ENCODE measurements at places on chromosomes 1 and 21. TPM values are rescaled to one million over a fixed set of nuclear protein-coding genes. Genes with fewer than 3 reads are reported as not detected.

CADM3 gene
- 5.8 TPM for total RNA-seq

CDC42SE1 gene
- total RNA-seq: 176 TPM

FBLIM1 gene
- total RNA-seq: 78.3 TPM

PRR9 gene
- not detected for total RNA-seq

FMOD gene
- total RNA-seq: 8.3 TPM

- peaks cover 3% of the 10 kb centered on the region for H3K36me3 ChIP-seq
- DNase-seq: no peak
- H3K27me3 ChIP-seq: peaks cover 98% of the 10 kb centered on the region
- peaks cover 27% of the 10 kb centered on the region for H3K4me1 ChIP-seq
- peak overlapping the region; percentile 83 for H3K4me3 ChIP-seq
These were observed 6.5 kb upstream of the BARHL2 start for GRCh38 chr1:90723590-90724108.

GRCh38 chr1:19199969-19200604 is 10.0 kb downstream of the UBR4 start:
- DNase-seq: no peak
- H3K36me3 ChIP-seq: peaks cover 6% of the 10 kb centered on the region
- H3K27me3 ChIP-seq: no peaks in the 10 kb centered on the region
- no peak overlapping the region for H3K4me3 ChIP-seq

- peaks cover 100% of the 10 kb centered on the region for H3K27me3 ChIP-seq
- no peak overlapping the region for H3K4me3 ChIP-seq
- H3K4me1 ChIP-seq: peaks cover 4% of the 10 kb centered on the region
- no peak for DNase-seq
- H3K36me3 ChIP-seq: peaks cover 4% of the 10 kb centered on the region
- no peak overlapping the region for H3K27ac ChIP-seq
These were observed 10.5 kb downstream of the TBX15 start for GRCh38 chr1:118977600-118977999.

DNA sequence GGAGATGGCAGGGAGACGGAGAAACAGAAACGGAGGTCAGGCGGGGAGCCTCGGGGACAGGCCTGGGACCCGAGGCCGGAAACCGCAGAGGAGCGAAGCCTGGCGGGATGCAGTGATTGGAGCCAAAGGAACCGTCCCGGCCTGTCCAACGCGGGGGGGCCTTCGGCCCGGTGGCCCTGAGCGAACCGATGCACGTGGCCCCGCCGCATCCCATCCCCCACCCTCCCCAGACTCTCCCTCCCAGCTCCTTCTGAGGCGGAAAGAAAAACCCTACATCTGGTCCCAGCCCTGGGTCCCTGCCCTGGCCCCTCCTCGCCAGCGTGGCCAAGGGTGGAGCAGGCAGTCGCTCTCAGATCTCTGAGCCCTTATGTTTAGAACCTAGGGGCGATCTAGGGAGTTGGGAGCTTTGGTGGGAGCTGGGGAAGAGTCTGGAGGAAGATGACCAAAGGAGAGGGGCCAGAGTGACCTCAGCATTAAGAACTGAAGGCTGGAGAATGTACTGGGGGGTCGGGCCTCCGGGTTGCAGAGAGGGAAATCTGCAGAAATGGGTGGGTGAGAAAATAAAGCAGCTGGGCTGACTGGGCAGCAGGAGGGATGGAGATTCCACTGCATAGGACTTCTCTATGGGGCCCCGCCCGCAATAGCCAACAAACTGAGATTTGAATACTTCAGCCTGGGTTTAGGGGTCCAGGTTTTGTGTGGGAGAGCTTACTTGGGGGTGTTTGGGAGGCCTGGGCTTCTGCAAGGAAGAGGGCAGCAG is 1.5 kb upstream of the CRABP2 start:
- DNase-seq: no peak
- H3K4me1 ChIP-seq: peaks cover 58% of the 10 kb centered on the region
- H3K36me3 ChIP-seq: no peaks in the 10 kb centered on the region
- H3K4me3 ChIP-seq: peak overlapping the region; percentile 93
- H3K27me3 ChIP-seq: peaks cover 7% of the 10 kb centered on the region

GRCh38 chr1:111516005-111516535 is 12.6 kb upstream of the ADORA3 start:
- H3K27me3 ChIP-seq: no peaks in the 10 kb centered on the region
- no peak overlapping the region for H3K4me3 ChIP-seq
- no peak overlapping the region for H3K27ac ChIP-seq

DNA sequence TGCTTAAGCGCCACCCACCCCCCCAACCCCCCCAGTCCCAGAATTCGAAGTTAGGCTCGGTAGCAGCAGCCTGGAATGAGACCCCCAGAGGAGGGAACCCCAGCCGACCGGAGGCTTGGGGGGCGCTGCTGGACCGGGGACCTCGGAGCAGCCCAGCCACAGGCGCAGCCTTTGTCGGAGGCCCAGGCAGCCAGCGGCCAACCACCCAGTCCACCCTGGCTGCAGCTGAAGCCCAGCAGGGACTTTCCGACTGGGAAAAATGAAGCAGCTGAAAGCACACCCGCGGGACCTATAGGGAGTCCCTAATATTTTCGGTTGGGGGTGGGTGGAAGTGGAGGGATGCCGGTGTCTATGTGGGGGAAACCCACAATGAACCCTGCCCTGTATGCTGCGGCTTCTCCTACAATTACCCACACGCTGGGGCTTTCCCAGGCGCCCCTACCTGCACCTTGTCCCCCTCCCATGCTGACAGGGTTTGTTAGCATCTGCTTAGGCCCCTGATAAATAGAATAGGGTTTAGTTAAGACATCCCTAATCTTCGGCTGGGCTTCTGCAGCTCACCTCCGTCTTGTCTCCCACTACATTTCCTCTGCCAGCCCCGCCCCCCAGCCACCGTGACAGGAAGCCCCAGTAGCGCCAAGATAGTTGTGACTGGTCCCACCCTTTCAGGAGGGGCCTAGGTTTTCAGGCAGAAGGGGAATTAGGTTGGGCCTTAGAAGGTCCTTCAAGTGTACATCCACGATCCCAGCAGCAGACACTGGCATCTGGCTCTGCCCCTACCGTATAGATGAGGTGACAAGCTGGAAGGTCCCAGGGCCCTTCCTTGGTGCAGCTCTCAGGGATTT is 838 bp downstream of the CCDC28B start:
- peak overlapping the region; percentile 90 for H3K27ac ChIP-seq
- H3K4me1 ChIP-seq: peaks cover 33% of the 10 kb centered on the region
- H3K36me3 ChIP-seq: peaks cover 3% of the 10 kb centered on the region
- H3K4me3 ChIP-seq: peak overlapping the region; percentile 93
- no peaks in the 10 kb centered on the region for H3K27me3 ChIP-seq
- no peak for DNase-seq

DNA sequence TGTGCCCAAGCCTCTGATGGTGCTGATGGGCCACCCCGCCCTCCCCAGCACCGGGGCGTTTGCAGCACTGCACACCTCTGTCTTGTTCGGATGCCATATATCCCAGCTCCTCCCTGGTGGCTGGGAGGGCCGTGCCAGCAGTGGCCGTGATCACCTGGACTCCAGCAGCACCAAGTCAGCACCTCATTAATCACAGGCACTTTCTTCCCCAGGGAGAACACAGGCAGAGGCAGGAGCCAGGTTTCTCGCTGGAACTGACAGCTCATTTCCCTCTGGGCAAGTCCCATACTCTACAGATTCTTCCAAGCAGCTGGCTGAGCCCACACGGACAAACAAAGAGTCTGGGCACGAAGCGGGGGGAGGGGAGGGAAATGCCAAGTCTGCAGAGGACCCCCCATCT is 141.7 kb upstream of the EDN2 start:
- H3K27ac ChIP-seq: peak overlapping the region; percentile 38
- no peaks in the 10 kb centered on the region for H3K36me3 ChIP-seq
- peaks cover 3% of the 10 kb centered on the region for H3K27me3 ChIP-seq
- H3K4me3 ChIP-seq: peak overlapping the region; percentile 23
- no peak for DNase-seq
- peaks cover 13% of the 10 kb centered on the region for H3K4me1 ChIP-seq

GRCh38 chr1:3529099-3529729 is 74.7 kb downstream of the ARHGEF16 start:
- peak overlapping the region; percentile 58 for H3K4me3 ChIP-seq
- no peaks in the 10 kb centered on the region for H3K36me3 ChIP-seq

DNA sequence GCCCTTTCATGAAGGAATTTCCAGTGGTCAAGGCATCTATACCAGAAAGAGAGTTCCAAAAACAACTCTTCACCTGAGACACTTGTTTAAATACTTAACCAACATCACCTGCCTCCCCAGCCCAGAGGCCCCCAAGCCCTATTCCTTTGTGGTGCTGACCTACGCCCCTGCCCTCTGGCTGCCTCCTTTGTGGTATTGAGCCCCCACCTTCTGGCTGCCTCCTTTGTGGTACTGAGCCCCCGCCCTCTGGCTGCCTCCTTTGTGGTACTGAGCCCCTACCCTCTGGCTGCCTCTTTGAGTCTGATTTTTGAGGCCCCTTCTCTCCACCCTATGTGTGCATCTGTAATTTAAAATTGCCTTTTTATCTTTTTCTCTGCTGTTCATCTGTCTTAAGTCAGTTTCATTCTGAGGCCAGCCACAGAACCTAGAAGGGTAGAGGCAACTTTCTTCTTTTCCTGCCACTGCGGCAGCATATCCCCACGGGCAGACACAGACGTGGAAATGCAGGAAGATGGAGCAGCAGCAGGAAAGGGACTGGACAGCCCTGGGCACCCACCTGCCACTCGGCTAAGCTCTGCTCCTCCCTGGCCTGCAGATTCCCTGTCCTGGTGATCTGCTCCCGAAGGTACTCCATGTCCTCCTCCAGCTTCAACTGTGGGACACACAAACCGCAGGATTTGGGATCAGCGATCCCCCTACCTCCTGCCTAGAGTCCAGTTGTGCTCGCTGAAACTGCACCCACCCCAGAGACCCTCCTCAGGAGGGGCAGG is 3.2 kb downstream of the TRIM17 start:
- peaks cover 7% of the 10 kb centered on the region for H3K27me3 ChIP-seq
- peak overlapping the region; percentile 41 for H3K4me3 ChIP-seq
- H3K4me1 ChIP-seq: peaks cover 13% of the 10 kb centered on the region
- no peak for DNase-seq
- H3K36me3 ChIP-seq: no peaks in the 10 kb centered on the region

DNA sequence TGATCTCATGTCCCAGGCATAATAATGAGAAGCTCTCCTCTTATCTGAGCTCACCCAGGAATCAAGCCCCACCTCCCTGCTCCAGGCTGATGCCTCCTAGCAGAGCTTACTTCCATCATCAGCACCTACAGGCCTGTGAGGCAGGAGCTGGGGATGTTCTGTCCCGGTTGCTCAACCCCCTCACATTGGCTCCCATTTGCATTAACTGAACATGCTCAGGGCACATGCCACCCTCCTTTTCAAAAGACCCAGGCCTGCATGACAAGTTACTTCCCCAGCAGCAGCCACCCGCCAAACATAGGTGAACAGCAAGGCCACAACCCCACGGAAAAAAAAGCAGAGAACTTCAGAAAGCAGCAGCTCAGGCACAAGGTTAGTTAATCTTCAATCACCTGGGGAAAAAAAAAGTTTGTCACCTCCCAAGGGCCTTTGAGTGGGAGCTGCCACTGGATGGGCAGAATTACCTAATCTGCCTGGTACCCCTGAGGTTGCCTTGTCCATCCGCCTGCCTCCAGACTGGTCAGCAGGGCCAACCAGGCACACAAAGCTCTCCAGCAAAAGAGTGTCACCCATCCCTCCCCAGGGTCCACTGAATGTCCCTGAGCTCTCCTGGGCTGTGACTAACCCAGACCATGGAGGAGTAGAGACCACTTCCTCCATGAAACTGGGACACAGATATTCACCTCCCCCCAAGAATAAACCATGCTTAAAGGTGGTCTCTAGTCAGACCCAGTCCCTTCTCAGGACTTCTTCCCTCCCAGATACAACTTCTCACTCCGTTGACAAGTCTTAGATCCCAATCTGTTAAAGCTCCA is 4.4 kb downstream of the KCNN3 start:
- H3K4me3 ChIP-seq: peak overlapping the region; percentile 32
- H3K27ac ChIP-seq: no peak overlapping the region
- DNase-seq: no peak
- peaks cover 58% of the 10 kb centered on the region for H3K27me3 ChIP-seq

GRCh38 chr1:229162825-229163515 is 107.9 kb upstream of the RAB4A start:
- peaks cover 2% of the 10 kb centered on the region for H3K27me3 ChIP-seq
- H3K27ac ChIP-seq: peak overlapping the region; percentile 55
- H3K36me3 ChIP-seq: no peaks in the 10 kb centered on the region
- H3K4me3 ChIP-seq: peak overlapping the region; percentile 31
- no peak for DNase-seq

GRCh38 chr1:26921540-26922430 is at the start of gene NUDC:
Gene NUDC, plus strand, starts transcription at chr1:26921743. Its CDS starts 106 bp downstream, at chr1:26921849.
- H3K27me3 ChIP-seq: no peaks in the 10 kb centered on the region
- peaks cover 26% of the 10 kb centered on the region for H3K4me1 ChIP-seq
- peak within 1 kb of the TSS; percentile 93 for H3K4me3 ChIP-seq

DNA sequence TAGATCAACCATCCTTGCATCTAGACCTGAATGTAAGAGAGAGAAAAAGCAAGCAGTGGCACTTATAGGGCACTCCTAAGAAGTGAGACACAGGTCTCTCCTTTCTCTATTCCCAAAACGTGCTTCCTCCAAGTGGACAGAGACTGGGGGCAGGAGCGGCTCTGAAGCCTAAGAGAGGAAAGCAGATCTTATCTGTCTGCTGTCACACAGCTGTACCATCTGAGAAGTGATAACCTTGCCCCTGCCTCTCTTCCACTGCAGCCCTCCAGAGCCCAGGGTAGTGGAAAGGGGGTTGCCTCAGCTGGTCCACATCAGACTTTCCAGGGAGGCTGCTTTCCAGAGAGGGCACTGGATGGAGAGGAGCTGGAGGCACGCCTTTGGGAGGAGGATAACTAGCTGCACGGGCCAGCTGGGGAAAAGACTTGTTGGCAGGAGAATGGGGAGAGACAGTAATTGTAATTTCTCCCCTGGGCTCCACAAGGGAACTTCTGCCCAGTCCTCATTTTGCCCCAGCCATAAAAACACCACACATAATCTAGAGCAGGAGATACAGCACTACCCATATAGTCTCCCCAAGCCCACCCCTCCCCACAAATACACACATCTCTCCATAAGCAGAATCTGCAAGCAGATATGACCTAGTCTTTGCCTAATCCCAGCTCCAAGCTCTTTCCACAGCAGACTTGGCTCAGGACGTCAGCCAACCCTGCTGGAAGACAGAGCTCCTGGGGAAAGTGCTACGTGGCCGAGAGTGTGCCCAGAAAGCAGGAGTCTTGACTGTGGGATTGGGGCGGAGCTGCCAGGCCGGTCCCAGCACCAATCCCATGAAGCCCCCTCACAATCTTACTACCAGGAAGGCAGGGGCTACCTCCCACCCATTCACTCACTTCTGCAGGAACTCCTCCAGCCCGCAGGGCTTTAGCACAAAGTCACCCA is 31.2 kb downstream of the PIK3C2B start:
- DNase-seq: no peak
- H3K36me3 ChIP-seq: peaks cover 34% of the 10 kb centered on the region
- H3K4me3 ChIP-seq: no peak overlapping the region

DNA sequence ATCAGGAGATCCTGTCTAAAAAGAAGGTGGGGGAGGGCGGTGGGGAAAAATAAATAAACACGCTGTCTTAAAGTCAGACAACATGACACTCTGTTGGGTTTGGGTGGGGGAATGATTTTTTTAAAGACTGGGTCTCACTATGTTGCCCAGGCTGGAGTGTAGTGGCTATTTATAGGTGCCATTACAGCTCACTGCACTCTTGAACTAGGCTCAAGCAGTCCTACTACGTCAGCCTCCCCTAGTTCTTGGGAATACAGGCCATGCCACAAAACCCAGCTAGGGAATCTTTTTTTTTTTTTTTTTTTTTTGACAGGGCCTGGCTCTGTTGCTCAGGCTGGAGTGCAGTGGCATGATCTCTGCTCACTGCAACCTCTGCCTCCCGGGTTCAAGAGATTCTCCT is 2.4 kb upstream of the SNRPE start:
- no peak for DNase-seq
- no peak overlapping the region for H3K27ac ChIP-seq
- no peak overlapping the region for H3K4me3 ChIP-seq
- H3K4me1 ChIP-seq: peaks cover 21% of the 10 kb centered on the region
- peaks cover 15% of the 10 kb centered on the region for H3K36me3 ChIP-seq
- no peaks in the 10 kb centered on the region for H3K27me3 ChIP-seq

GRCh38 chr1:167832693-167833092 is 81.2 kb downstream of the ADCY10 start:
- H3K36me3 ChIP-seq: no peaks in the 10 kb centered on the region
- H3K4me3 ChIP-seq: no peak overlapping the region
- DNase-seq: no peak
- no peak overlapping the region for H3K27ac ChIP-seq

Measured in type B pancreatic cell (in vitro differentiated cells).